Pons (tissue), 1 donor: ENCODE measurements at places on chromosomes 16 and 17.

- no peak for DNase-seq
Measured at GRCh38 chr16:10776280-10776679, 32.6 kb downstream of the NUBP1 start.

DNA sequence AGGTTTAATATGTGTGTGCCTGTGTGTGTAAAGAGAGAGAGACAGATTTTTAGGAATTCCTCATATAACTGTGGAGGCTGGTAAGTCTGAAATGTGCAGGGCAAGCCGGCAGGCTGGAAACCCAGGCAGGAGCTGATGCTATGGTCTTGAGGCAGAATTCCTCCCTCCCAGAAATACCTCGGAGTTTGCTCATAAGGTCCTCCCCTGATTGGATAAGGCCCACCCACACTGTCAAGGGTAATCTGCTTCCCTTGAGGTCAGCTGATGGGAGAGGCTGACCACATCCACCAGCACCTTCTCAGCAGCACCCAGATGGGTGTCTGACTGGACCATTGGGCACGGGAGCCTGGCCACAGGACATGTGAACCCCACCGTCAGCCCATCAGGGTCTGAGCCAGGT, 42.4 kb downstream of the C16orf95 start:
- DNase-seq, result no peak

DNA sequence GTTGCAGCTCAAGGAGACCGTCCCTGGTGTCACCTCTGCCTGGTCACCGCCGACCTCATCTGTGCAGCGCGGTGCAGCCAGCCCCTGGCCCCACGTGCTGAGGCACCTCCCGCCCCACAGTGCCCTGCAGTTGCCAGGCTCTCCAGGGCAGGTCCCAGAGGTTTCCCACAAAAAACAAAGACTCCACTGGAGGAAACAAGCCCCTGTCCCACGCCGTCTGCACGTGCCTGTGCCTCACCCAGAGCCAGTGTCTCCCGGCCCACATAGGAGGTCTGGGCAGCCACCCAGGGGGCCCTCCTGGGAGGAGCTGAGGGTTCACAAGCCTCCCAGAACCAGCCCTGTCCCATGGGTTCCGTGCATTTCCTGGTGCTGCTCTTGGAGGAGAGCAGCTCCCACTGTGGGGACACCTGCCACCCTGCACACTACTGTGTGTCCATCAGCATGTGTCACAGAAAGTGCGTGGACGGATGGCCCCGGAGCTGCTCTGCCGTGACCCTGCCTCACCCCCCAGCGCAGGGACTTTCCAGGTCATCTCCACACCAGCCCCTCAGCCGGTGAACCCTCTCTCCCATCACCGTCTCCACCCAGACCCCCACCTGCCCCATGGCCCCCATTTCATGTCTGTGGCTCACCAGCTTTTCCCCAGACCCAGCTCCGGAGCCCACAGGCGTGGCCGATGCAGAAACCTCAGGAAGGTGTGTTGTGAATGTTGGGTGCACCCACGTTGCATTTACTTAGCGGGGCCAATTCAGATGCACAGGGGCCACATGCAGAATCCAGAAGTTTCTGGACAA, 17.0 kb upstream of the CDH15 start:
- no peak for DNase-seq

DNA sequence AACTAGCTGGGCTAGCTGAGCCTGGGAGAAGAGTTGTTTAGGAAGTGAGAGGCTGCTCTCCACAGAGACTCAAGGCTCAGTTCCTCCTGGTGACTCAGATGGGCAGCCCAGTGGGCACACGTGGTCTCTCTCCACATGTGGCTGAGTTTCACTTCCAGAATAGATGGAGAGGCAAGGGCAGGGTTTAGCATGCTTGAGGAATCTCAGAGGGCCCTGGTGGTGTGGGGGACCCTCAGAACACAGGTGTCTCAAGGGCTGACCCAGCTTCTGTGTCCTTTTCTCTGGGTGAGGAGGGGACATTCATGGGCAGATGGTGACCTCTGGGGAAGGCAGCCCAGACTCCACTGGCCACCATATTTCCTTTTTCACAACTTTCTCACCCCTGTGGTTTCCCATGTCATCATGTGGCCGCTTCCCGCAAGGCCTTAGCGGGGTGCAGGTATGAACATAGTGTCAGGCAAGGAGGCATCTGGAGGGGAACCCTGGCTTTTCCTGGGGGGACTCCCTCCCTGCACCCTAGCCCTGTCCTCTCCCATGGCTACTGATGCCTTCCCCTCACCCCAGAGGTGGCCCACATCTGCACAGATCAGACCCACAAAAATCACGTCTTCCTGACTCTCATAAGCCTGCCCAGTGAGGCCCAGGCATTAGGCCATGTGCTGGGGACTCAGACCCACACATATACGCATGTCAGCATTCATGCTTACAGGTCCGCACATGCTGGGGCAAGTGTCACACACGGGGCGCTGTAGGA, 3.3 kb downstream of the GRN start:
- DNase-seq, result peak; percentile 87

DNA sequence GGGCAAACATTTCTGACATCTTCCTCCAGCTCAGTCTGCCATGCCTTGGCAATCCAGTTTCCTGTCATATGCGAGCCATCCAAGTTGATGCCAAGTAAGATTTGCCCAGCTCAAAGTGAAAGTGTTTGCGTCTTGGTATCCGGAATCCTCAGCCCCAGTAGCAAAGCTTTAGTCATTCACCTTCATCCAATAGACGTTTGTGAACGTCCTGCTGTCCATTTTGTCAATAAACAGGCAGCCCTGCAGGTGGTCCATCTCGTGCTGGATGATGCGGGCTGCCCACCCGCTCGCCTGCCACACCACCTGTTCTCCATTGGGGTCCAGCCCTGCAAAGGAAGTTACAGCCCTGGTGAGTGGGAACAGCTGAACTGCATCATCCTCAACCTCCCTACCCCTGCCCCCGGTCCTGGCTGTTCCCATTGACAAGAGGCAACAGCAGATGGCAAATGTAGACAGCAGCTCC, 1.5 kb downstream of the PDF start:
- no peak for DNase-seq

- no peak for DNase-seq
Measured at GRCh38 chr17:47785538-47786123, 36.0 kb downstream of the OSBPL7 start.

DNA sequence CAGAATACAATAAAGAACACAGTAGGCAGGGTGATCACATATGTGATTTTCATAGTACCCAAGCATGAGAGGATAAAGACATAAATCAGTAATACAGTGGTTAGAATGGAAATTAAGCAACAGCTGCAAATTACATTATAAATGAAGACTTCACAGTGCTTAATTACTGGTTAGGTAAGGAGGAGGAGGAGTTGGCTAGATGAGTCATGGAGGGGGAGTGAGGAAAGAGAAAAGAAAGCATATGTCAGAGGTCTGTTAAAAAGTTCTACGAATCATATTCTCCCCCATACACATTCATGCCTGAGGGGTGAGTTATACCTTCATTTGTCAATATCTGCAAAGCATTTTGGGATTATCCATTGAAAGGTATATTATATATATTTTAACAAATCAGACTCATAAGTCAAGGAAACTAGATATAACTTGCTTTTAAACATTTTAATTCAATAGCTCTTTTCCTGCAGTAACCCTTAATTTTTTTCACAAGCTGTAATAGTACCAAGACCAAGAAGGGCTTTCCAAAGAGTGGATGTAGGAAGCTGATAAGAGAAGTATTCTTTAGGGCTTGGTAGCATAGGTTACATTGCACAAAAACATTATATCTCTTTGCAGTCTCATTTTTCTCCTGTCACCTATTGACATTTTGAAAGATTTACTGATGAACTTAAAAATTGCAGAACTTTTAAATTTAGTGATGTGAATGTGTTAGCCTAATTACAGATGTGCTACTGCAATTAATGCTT, 99.3 kb downstream of the STXBP4 start:
- DNase-seq, result no peak

DNA sequence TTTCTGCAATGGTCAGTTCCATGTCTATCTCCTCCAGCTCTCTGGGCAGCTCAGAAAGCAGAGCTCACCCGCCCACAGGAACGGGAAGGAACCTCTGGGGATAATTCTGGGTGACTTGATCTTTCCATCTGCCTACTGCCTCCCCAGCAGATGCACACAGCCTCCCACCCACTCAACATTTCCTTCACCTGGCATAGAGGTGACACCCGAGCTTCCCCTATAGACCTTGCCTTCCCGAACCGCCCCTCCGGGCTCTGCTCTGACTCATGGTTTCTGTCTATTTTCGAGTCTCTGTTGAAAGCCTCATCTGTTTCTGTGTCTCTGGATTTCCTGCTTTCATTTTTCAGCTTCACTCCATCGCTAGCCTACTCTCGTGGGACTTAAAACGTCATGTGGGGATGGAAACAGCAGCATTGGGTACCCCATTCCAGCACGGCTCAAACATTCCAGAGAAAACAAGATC, 11.4 kb downstream of the GGA3 start:
- no peak for DNase-seq

- no peak for DNase-seq
Measured at GRCh38 chr17:31593806-31594205, 202.3 kb downstream of the RAB11FIP4 start.

- DNase-seq, result no peak
Measured at GRCh38 chr16:29662729-29663015, 375 bp upstream of the SPN start.

- no peak for DNase-seq
Measured at GRCh38 chr17:39809221-39809620, 54.9 kb downstream of the IKZF3 start.

DNA sequence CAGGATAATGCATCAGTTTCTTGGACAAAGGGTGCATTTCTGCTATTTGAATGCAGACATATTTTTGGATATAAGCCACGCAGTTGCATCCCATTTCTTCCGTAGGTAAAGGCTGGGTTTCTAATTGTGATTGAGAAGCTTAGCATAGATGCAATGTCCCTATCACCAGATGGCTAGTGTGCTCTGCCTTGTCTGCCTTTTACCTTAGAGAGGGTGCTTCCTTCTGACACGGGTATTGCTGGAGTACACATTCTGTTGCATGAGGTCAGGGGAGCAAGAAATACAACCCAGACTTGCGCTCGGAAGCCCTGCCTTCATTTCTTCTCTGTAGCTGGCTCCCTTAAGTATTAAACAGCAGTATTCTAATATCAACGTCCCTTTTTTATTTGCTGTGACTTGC, 337.4 kb downstream of the WWOX start:
- DNase-seq, result no peak

GRCh38 chr17:39660397-39661385, 4.5 kb upstream of the TCAP start:
- DNase-seq, result no peak

- DNase-seq, result no peak
Measured at GRCh38 chr17:29358416-29358815, 31.7 kb upstream of the TAOK1 start.

- no peak for DNase-seq
Measured at GRCh38 chr17:42163113-42163512, 8.3 kb upstream of the RAB5C start.
